ENCODE measurements at places on chromosomes 4 and X.

- no peak for DNase-seq
Measured at GRCh38 chrX:81202943-81203342, 1.0 kb downstream of the SH3BGRL start.

DNA sequence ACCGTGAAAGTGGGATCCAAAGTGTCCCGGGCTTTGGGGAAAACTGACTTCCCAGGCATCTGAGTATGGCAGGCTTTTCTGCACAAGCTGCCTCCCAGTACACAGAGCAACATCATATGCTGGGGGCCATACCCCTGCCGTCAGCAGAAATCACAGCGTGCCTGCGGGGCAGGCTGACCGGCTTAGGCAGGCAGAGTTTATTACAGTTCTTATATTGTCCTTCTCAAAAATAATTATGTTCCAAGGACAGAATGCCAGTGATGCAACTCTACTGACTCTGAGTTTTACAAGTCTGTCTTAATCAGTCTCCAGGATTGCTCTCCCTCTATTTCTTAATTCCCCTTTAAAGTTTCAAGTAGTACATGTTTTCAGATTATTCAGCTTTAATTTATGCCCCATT lies 37.0 kb downstream of the IL21 start:
- no peak for DNase-seq

DNA sequence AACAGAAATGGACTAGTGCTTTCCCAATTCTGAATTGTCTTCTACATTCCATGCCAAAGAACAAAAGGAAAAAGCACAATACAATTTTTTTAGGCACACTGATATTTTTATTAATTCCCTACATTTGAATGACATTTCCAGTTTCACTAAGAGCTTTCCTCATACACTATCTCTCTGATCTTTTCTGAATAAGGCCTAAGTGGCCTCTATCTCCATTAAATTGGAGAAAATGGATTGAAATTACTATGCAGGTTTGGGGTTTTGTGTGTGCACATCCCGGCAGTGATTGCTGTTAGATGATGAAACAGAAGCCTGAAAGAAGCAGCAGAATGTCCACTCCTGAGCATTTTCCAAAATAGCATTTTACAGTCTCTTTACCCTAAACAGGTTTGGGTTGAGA lies 104.0 kb downstream of the ATP11C start:
- DNase-seq, result no peak

GRCh38 chr4:37826295-37827029 lies at the start of gene PGM2:
Gene PGM2 (plus strand): TSS chr4:37826686. CDS start chr4:37826733, 47 bp downstream.
- DNase-seq, result peak; percentile 94

GRCh38 chr4:170170861-170171260 lies 81.1 kb upstream of the AADAT start:
- DNase-seq, result no peak

GRCh38 chrX:63466690-63467089 lies 115.6 kb upstream of the SPIN4 start:
- no peak for DNase-seq

- DNase-seq, result no peak
Measured at GRCh38 chr4:111849746-111850284, 295.4 kb upstream of the FAM241A start.

DNA sequence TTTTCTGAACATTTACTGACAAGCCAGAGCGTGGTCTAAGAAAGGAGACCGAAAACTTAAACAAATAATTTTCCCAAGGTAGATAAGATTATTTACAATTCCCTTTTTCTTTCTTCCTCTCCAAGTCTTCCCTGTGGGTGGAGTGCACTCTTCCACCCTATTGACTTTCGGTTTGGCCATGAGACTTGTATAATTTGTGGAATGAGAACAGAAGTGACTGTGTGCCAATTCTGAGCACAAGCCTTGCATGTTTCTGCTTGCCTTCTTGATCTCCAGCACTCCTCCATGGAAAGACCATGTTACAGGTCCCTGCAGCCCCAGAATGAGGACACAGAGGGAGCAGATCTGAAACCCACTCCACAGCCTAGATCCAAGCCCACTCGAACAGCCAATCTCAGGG lies 150.0 kb upstream of the HPGD start:
- no peak for DNase-seq

GRCh38 chrX:125826774-125827451 lies 339.2 kb downstream of the DCAF12L2 start:
- DNase-seq, result no peak

DNA sequence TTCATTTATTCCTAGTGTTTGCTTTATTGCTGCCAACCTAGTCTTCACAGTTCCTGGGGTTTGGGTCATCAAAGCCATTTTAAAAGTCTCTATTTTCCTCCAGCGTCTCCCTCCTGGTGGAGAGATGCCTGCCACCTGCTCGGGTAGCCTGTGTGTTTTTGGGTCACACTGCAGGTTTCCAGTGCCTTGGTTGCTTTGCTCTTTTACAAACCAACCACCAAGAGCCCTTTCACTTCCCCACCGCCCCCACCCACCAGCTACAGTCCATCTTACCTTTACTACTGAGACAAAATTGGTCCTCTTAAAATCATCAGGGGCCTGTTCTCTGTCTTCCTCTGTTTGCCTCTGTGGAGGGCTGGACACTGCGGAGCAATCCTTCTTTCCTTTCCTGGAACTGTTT lies 280.5 kb upstream of the GATB start:
- DNase-seq, result peak; percentile 29

DNA sequence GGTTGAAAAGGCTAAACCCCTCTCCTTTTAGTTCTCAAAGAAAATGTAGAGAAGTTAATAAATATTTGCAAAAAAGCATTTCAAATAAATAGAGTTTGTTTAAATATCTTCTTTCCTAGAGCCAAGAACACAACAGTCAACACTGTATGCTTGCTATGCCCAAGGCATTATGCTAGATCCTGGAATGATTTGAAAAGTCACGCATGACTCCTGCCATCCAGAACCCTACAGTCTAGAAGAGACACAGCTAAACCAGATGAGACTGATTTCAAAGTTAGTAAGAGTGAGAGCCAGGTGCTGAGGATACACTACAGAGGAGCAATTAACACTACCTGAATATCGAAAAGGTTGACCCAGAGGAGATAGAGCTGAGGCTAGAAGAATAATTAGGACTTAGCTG lies 205.8 kb downstream of the NWD2 start:
- DNase-seq, result no peak

DNA sequence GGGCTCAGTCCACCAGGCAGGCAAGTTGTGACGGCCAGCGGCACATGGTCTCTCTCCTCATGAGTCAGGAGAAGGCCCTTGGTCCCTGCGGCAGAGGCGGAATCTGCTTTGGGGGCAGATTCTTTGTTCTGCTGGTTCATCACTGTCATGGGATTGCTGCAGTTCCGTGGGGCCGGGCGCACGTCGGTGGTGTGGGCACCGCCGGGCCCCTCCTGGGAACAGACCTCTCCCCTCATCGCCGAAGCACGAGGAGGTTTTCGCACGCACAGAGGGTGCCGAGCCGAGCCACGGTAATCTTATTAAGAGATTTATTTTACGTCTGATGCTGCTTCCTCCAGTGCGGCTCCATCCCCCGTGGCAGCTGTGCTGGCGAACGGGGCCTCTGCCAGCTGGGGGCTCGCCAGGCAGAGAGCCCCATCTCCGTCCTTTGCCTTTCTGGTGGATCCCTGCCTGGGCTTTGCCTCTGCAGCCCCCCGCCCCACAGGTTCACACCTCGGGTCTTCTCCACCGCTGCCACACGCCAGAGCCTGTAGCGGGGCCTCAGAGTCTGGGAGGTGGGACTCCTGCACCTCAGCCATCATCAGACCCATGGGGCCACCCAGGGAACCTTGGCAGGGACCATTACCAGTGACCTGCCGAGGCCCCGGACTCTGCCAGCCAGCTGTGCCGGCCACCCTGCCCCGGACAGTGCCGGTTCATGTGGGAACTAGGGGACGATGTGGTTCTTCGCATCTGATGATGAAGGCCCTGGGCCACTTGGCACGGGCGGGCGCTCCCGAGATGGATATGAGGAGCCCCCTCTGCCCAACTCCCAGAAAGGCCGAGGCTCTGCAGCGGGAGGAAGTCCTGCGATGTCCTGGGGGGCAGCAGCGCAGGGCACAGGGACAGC lies 86.7 kb upstream of the NKX1-1 start:
- no peak for DNase-seq

GRCh38 chrX:139766545-139766983 lies 58.6 kb upstream of the MCF2 start:
- no peak for DNase-seq

DNA sequence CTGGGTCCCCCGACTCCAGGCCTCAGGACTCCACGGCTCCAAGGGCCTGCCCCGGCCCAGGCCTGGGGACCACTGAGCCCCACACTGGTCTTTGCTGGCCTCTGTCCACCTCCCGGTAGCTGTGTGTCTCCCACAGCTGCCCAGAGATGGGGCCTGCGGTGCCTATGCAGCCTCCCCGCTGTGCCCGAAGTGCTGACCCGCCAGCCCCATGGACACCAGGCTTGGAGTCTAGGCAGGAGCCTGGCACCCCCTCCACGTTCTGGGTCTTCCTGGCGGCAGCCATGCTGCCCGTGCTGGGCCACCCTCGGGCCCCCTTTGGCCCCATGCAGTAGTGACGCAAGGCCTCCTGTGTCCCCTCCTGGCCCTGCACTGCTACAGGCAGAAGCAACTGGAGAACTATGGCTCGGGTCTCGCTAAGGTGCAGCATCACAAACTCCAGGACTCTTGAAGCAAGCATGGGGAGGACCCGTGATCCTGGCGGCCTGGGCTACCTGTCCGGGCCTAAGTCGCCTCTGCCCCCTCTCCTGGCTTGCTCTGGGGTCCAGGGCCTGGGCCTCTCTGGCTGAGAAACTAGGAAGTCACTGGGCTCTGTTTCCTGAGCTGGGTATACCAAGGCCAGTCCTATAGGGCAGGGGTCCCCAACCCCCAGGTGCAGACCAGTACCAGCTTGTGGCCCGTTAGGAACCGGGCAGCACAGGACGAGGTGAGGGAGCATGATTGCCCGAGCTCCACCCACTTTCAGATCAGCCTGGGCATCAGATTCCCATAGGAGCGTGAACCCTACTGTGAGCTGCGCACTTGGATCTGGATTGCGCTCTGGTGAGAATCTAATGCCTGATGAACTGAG lies 917 bp downstream of the MYL5 start:
- no peak for DNase-seq

- DNase-seq, result no peak
Measured at GRCh38 chr4:56892691-56893090, 15.0 kb upstream of the REST start.

GRCh38 chr4:52979020-52979419 lies 116.9 kb downstream of the RASL11B start:
- no peak for DNase-seq

GRCh38 chr4:53859305-53859704 lies 205.1 kb downstream of the CHIC2 start:
- DNase-seq, result no peak

GRCh38 chrX:41857670-41858069 lies 65.7 kb downstream of the CASK start:
- DNase-seq, result no peak

DNA sequence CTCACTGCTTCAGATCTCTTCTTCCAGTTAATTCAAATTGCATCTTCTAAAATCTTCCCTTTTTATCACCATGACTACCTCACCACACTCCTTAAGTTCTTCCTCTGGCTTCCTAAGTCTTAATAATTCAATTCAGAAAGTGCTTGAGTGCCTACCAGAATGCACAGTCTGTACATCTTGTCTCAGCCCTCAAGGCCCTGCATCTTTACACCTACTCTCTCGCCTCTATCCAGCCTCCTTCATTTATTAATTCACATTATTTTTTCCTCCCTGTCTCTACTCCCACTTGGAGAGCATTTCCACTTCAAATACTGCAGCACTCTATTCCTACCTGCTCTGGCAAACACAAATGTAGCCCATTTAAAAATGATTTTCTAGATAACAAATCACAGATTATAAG lies 90.5 kb downstream of the MAPK10 start:
- no peak for DNase-seq

DNA sequence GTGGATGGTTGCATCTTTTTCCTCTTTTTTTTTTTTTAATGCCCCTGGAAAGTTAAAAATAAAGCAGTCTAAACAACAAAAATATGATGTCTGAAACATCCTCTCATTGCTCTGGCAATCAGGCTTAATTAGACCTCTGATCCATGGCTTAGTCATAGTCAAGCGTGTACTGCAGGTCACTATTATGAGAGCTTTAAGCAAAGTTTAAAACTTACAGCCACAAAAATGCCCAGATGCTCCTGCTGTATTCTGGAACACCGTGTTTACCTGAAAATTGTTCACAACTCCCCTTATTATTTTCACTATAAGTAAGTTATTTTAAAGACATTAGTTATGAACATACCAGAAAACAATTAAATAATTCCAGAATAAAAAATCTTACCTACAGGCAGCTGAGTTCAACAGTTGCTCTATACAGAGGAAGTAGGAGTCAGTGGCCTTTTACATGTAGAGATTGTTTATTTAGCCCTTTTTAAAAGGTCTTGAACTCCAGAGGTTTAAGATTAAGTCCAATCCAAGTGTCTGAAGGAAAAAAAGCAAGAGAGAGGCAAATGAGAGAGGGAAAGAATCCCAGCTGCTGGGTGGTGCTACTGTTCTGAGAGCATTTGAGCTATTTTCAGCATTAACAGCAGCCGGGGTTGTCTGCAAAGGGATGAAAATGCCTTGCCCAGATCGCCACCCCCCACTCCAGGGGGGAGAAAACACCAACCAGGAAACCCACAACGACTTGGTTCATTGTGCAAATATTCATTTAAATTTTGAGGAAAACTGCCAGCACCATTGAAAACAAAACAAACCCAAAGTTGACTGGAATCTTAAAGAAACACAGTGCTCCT lies 36.9 kb downstream of the SORBS2 start:
- DNase-seq, result no peak

GRCh38 chrX:52988985-52989917 lies 30.9 kb upstream of the FAM156A start:
- DNase-seq, result no peak

- DNase-seq, result no peak
Measured at GRCh38 chrX:108165383-108166111, 74.0 kb downstream of the ATG4A start.

- DNase-seq, result peak; percentile 27
Measured at GRCh38 chr4:88527787-88528186, 4.2 kb upstream of the PYURF start.

- no peak for DNase-seq
Measured at GRCh38 chr4:183966371-183966770, 61.3 kb downstream of the STOX2 start.

DNA sequence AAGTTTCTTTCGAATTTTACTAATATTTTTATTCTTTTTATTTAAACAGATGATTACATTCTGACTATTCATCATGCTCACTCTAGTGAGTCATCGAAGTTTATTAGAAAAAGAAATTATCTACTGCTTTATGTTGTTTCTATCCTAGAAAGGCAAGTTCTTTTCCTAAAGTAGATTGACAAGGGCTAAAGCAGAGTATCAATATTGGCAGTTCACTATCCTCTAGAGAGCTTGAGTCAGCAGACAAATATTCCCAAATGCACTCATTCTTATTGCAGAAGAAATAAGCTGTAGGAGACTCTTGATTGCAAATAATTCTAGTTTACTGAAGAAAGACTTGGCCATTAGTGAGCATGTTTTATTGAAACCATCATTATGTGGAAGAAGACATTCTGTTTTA lies 911.8 kb downstream of the CENPC start:
- DNase-seq, result no peak

DNA sequence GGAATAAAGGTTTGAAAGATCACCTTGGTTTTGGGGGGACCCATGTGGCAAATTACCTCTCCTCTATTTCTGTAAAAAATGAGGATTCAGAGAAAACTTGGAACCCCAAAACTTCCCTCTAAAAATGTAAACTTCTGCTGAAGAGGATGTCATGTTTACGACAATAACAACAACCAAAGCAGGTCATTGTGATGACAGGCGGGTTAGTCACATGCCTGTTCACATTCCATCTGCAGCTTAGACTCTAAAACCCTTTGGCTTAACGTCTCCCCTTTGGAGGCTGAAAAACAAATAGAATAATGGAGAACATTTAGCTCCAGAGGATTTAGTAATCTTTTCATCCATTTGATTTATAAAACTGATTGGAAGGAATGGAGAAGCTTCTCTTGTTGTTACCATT lies 75.0 kb upstream of the FAM9C start:
- DNase-seq, result no peak
